NCI-H187 (cell line): ENCODE measurements at places on chromosomes 5 and 9.

GRCh38 chr9:110810262-110810976 is 141.8 kb downstream of the MUSK start:
- no peak for DNase-seq

GRCh38 chr5:178280631-178281030 is 48.0 kb upstream of the PHYKPL start:
- DNase-seq, result no peak

GRCh38 chr5:81925009-81925408 is 46.8 kb upstream of the ATG10 start:
- no peak for DNase-seq

DNA sequence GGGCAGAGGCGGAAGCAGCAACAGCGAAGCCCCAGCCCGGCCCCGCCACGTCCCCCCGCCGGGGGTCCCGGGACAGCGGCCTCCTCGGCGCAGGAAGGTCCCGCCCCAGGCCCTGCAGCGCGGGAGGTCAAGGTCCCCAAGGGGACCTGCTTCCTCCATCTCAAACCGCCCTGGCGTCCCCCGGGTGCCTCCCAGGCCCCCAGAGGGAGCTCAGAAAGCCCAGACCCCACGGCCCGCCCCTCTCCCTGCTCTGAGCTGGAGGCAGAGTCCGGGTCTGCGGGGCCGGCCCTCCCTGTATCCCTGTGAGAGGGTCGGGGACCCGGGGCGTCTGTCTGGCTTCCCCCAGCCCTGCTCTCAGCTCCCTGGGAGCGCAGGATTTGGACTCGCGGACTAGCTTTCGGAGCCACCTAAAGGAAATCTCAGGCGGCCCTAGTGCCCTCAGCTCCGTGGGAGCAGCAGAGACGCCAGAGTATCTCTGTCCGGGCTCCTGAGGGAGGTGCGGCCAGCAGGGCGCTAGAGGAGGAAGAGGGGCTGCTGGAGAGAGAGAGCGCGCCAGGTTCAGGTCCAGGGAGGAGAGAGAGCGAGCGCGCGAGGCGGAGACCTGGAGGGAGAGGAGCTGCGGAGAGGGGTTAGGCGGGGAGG is 30.7 kb downstream of the EXOC3 start:
- no peak for DNase-seq

DNA sequence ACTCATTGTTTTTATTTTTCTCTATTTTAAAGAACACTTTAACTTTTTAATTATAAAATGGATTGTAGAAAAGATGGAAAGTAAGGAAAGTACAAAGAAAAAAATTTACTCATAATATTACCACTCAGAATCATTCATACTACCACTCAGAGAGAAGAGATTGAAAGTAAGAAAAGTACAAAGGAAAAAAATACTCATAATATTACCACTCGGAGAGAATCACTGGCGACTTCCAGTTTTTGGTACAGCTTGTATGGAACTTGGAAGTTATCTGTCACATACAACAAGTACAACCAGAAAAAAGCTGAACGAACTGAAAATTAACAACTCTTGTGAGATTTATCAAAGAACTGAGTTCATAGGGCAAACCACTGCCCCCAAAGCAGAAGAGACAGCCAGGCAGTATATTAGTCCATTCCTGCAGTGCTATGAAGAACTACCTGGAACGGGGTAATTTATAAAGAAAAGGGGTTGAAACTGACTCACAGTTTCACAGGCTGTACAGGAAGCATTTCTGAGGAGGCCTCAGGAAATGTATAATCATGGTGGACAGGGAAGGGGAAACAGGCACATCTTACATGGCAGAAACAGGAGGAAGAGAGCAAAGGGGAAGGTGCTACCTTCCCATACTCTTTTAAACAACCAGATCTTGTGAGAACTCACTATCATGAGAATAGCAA is 183.9 kb downstream of the SMARCA2 start:
- no peak for DNase-seq

DNA sequence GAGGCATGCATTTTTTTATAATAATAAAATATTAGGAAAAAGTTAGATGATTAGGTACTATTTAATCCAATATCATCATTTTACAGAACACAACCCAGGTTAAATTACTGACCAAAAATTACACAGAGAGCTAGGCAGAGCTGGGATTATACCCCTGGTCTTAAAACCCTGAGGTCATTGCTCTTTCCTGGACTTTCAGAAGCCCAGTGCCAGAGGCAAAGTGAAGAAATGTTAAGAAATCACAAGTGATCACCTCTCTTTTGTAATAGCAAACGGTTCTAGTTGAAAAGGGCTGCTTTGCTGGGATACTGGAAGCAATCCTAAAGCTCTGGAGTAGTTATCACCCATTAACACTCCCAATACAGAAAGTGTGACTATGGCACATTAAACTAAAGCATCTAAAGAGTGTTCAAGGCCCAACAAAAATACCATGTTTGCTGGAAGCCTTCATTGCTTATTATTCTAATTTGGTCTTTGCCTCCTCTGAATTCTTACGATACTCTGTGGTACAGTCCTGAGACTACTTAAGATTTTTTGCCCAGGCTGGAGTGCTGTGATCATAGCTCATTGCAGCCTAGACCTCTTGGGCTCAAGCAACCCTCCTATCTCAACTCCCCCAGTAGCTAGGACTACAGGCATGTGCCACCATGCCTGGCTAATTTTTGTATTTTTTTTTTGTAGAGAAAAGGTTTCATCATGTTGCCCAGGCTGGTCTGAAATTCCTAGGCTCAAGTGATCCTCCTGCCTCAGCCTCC is 575.9 kb downstream of the RAB3C start:
- DNase-seq, result no peak

- no peak for DNase-seq
These were observed 366 bp downstream of the EPB41L4A start for GRCh38 chr5:112418659-112419163.
